ENCODE measurements at places on chromosomes 13 and 19.

- no peak for DNase-seq
Observed at GRCh38 chr13:38255600-38255999, 94.1 kb upstream of the UFM1 start.

GRCh38 chr13:32229443-32229842 lies 85.7 kb downstream of the ZAR1L start:
- no peak for DNase-seq

DNA sequence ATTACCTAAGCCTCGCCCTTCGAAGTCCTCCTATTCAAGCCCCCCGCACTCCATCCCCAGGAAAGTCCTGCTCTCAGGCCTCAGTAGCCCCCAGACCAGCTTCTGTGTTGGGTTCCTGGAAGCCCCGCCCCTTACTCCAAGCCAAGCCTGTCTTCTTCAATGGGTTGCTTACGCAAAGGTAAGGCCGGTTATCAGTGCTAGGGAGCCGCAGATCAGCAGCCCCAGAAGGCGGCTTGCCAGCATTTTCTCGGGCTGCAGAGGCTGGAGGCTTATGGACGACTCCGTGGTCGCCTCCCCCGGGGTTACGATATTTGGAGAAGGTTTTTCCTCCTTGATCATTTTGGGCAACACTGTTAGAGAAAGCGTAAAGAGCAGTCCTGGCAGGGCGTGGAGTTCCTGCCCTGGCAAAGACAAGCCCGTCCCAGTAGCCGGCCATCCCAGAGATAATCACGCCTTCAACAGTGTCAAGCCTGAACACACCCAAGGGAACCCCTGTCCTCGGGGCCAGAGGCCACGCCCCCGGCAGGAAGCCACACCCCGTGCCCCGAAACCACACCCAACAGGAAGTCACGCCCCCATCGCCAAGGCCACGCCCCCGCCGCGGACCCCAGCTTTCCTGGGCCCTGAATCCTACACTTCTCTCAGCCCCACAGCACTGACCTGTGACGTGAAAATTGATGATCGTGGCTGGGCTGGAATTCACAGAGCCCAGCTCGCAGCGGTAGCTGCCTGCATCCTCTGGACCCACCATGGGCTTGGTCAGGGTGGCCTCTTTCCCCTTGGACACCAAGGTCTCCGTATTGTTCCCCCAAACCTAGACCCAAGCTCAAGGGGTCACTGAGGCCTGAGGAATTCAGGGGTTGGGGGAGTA lies 954 bp upstream of the RASIP1 start:
- no peak for DNase-seq

DNA sequence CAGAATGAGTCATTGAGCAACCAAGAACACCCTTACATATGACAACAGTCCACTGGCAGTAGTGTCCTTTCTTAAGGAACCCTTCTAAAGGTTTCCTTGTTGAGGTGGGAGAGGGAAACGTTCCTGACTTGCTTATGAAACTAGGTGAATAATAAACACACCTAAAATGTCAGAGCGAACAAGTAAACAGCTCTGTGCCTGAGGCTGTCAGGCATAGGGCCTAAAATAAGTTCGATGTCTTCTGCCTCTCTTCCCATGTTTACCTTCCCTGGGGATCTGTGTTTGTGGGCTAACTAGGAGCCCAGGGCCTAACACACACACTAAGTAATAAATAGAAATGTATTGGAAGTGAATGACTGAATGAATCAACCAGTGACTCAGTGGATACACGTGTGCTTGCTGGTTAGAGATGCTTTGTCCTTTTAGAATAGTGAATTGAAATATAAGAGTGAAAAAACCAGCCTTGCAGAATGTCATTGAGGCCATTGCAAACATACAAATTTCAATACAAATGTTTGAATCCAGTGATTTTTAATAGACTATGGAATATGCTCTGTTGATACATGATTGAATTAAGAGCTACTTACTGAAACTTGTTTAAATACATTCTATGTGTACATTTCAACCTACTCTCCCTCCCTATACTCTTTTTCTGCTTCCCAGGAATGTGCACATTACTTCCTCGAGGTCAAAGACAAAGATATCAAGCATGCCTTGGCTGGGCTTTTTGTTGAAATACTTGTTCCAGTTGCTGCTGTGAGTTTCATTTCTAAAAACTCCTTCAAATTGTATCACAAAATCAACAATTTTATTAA lies 102.9 kb downstream of the FRY start:
- DNase-seq, result no peak

DNA sequence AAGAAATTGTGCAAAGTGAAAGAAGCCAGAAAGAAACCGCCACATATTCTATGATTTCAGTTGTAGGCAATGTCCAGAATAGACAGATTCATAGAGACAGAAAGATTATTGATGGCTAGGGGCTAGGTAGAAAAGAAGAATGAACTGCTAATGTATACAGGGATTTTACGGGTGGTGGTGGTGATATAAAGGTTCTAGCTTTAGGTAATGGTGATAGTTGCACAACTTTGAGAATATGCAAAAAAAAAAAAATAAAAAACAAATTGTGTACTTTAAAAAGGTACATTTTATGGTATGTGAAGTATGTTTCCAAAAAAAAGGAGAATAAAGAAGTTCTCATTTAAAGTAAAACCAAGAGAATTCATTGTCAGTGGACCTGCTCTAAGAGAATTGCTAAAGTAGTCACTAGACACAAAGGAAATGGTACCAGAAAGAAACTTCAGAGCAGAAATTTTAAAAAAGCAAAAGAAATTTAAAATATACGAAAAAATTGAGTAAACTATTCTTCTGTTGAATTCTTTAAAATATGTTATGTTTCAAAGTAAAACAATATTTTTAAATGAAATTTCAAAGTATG lies 680.1 kb downstream of the UQCRFS1 start:
- DNase-seq, result no peak

DNA sequence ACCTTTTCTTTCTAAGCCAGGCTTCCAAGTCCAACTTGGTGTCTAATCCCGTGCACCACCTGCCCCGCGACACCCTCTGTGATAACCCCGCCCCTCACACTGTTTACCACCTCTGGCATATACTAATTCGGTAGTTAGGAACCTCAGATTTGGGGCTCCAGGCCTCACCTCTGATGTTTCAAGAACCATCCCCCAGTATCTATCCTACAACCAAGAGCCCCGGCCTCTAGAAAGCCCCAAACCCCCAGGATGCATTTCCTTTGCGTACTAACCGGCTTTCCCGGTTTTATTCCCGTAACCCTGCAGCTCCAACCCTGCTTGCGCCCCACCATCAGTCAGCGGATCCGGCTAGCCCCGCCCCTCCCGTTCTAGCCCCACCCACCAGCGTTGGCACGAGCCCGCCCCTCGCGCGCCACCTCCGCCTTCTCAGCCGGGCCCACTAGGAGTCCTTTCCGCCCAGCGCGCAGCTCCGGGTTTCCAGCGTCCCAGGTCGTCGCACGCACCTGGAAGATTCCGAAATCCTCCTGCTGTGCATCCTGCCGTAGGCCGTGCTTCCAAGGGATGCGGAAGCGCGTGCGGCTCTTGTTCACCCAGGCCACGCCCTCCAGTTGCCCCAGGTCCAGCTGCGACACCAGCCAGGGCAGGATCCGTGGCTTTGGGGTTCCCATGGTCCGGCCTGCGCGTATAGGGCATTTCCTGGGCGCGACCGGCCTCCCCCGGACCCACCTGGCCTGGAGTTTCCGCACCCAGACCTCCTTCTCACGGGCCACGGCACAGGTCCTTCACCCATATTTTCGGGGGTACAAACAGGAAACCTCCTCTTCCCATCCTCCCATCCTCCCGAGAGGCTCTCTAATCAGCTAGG lies 1.3 kb downstream of the IRF3 start:
- peak; percentile 77 for DNase-seq

DNA sequence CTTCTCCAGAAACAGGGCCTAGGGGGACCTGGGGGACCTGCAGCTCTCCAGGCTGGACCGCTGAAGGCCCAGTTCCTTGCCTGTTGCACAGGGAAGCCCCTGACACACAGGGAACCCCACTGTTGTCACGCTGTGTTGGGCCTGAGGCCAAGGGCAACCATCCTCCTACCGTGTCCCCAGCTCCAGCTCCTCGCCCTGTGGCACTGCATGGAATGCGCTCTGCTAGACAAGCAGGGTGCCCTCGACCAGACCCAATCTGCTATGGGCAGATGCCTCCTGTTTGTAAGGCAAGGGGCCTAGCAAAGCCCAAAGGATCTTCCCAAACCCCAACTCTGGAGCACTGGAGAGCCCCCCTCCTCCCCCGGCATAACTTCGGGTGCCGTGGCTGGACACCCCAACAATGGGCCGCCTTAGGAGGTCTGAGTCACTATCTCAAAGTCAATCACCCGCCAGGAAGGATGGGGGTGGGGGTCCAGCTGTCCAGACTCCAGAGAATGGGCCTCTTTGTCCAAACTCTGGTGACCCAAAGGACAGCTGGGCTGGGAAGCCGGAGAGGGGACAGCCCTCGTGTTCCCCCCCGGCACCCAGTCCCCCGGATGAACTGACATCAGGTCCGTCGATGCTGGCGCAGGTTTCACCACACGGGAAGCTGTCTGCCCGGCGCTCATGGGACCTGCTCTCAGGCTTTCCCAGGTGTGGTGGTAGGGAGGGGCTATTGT lies 3.7 kb downstream of the BRSK1 start:
- no peak for DNase-seq

GRCh38 chr13:82477436-82477835 lies 1404.8 kb downstream of the SLITRK1 start:
- DNase-seq, result no peak

DNA sequence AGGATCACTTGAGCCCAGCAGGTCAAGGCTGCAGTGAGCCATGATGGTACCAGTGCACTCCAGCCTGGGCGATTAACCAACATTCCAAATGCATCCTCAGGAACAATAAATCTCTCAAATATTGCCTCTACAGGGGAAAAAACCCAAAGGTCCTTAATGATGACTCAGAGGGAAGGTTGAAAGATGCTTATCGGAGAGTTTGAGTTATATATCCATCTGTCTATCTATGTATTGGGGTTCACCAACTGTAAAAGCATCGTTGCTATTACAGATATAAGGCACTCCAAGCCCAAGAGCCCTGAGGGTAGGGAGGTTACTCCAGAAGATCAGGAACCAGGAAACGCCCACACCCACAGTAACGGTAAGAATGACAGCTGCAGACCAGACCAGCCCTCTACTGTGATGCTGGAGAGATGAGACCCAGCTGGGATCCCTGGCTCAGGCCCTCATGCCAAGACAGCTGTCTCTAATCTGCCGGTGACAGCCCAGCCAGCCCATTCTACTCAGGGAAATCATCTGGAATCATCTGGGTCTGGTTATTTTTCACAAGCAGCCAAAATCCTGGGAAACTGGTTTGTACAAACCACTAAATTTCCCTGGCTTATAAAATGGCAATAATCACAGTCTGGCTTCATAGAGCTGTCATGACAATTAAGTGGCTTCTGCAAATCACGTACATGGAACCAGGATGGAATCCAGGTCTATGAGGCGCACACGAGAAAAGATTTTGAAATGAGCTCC lies 23.8 kb downstream of the TEX101 start:
- no peak for DNase-seq

- DNase-seq, result no peak
Observed at GRCh38 chr19:296476-297225, 5.4 kb upstream of the PLPP2 start.

GRCh38 chr13:113452466-113452865 lies 822 bp downstream of the ADPRHL1 start:
- DNase-seq, result no peak

DNA sequence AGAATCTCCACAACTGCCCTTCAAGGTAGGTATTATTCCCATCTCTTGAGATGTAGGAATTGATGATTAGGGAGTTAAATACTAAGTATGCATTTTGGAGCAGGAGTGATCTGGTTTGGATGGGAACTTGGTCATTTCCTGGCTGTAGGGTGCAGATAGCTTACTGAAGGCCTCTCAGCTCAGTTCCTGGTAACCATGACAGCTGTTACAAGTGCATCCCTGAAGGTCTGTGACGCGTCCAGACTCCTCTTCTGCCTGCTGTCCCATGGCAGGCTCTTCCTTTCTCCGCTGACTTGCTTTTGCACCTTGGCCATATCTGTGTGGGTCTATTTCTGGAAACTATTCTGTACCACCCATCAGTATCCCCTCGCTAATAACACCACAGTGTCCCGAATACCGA lies 387.8 kb downstream of the ZNF536 start:
- no peak for DNase-seq

DNA sequence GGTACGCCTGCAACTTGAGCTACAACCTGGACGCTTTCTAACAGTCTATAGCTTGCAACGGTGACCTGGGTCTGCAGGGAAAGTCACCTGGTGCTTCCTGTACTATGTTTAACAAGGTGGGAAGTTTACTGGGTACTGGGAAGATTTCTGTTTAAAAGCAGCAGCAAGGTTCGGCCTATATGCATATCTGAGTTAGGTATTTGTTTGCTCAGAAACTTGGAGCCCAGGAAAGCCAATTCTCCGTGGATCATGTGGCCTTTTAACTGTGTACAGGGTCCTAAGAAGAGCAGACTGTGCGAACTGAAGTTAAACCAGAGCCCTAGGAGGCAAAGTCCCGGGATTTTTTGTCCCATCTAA lies 103.1 kb downstream of the STK24 start:
- no peak for DNase-seq

- no peak for DNase-seq
Observed at GRCh38 chr19:46374536-46375475, 27.9 kb downstream of the PPP5C start.

DNA sequence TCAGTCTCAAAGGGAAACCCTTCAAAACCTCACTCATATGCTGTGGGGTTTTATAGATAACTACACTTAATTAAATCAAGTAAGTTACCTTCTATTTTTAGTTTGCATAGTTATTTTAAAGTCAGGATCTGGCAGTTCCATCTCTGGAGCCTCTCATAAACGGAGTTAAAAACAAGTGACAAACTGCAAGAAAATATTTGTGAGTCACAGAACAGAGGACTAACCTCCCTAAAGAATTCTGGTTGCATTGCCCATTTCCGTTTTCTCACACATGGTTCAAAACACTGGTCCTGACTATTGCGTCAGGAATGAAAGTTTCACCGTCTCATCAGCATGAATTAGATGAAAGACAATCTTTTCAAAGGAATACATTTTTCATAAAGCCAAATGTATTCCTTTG lies 10.6 kb downstream of the RXFP2 start:
- DNase-seq, result peak; percentile 37

DNA sequence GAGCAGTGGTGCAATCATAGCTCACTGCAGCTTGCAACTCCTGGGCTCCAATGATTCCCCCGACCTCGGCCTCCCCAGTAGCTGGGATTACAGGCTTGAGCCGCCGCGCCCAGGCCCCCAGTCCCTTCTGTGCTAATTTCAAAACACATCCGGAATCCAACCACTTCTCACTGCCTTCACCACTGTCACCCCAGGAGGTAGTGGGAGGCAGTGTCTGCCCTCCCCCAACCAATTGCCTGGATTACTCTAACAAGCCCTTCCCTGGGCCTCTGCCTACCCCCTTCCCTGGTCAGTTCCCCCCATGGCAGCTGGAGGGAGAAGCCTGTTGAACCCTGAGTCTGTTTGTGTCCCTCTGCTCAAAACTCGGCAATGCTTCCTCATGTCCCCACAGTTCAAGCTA lies 2.3 kb downstream of the PRAM1 start:
- DNase-seq, result no peak

GRCh38 chr19:8482696-8483095 lies 19.7 kb downstream of the PRAM1 start:
- no peak for DNase-seq

GRCh38 chr19:16012552-16012951 lies 63.7 kb upstream of the TPM4 start:
- no peak for DNase-seq
